ENCODE measurements at places on chromosomes 11 and 22.
A peak's percentile ranks its signal among the peaks of the same experiment; 100 is the strongest.

DNA sequence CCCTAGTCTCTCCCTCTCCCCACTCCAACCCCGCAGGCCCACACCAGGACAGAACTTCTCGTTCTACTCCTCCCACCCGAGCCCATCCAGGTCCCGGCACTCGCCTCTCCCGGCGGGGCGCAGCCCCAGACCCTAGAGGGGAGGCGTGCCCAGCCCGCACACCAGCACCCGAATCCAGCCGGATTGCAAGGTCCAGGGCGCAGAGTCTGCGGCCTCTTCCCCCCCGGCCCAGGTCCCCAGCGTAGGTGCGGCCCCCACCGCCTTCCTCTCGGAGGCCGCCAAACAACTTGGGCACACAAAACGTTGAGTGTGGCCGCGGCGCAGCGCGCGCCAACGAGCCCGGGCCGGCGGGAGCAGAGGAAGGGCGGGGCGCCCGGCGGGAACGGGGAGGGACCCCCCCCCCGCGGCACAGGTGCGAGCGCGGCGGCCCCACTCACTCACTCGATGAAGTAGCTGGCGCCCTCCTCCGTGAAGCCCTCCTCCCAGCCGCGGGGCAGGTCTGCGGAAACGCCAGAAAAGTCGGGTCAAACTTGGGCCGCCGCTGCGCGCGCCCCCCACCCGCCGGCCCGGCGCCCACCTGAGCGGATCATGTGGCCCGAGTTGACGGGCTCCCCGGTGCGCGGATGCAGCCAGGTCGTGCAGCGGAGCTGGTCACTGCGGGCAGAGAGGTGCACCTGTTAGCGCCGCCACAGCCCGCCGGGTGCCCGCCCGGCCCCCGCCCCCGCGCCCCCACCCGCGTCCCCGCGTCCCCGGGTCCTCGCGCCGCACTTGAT, 480 bp downstream of the PLEKHA7 start:
- no peak for DNase-seq

DNA sequence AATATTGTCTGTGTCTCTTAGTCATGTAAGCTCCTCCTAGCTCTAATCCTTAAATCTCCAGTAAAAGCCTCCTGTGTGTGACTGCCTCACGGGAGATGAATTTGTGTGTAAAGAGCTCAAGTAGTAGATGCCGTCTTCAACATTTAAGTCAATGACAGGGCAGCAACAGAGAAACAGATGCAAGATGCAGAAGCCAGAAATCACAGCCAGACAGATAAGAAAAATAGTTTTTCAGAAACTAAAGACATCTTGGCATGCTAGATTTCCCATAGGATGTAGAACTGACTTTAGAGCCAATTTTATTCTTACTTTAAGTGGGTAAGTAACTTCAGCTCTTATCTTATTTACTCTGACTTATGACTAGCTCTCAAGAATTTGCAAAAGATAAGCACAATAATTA, 652.8 kb downstream of the KCNA4 start:
- DNase-seq: no peak

- no peak for DNase-seq
These were observed 591.3 kb downstream of the LRRC4C start for GRCh38 chr11:40867991-40868632.

DNA sequence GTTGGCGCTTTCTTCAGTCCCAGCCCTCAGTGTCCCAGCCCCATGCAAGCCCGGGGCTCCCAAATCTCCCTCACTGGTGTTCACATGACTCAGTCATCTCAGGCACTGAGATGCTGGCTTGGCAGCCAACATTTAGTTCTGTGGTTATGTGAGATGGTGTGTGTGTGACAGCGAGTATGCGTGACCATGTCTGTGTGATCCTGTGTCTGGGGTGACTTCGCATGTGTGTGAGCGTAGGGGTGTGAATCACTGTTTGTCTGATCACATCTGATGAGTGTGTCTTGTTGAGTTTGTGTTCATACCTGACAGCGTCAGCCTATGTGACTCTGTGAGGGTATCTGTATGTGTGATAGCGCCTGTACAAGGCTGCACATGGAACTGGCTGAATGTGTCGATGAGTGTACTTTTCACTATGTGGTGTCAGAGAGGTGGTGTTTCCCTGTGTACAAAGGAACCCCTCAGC, 16.2 kb downstream of the CREB3L1 start:
- no peak for DNase-seq

DNA sequence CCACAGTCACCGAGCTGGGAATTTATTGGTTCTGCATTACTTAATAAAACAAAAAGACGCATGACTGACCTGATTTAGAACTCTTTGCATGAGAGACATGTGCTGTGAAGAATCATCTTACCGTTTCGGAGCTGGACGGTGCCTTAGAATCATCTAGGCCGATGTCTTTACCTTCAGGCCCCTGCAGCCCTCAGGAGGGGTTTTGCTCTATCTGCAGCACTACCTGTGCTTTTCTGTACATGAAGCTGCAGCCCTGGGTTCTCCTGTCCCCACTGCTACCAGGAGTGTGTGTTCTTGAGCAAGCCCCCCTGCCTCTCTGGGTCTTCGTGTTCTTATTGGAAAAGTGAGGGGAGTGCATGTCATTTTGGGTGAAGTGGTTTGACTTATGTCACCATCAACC, 94.0 kb upstream of the OR4B1 start:
- DNase-seq: no peak

DNA sequence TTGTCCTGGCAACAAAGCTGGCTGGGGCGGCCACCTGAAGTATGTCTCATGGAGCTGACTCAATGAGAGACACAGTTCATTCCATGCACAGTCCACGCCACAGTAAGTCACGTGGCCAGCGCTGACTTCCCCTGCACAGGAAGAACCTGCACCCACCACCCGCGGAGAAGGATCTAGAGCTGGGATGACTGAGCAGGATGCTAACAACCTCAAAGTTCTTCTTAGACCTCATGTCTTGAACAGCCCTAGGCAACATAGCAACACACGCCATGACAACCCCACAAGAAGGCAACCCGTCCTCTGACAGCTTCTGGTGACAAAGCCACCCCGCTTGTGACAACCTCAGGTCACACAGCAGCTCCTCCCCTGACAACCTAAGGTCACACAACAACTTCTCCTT, 76.9 kb upstream of the B3GAT1 start:
- DNase-seq: no peak

GRCh38 chr11:116262370-116262769, 510.4 kb downstream of the BUD13 start:
- DNase-seq: no peak

GRCh38 chr22:50157709-50158375, 12.7 kb upstream of the PANX2 start:
- no peak for DNase-seq

- DNase-seq: no peak
These were observed 7.7 kb downstream of the CCDC73 start for GRCh38 chr11:32786811-32787210.

GRCh38 chr11:134370526-134371435, 39.0 kb downstream of the GLB1L2 start:
- DNase-seq: no peak

- no peak for DNase-seq
These were observed 118.7 kb downstream of the BBOX1 start for GRCh38 chr11:27159335-27159679.

- DNase-seq: no peak
These were observed 81.5 kb downstream of the WT1 start for GRCh38 chr11:32353884-32354283.

DNA sequence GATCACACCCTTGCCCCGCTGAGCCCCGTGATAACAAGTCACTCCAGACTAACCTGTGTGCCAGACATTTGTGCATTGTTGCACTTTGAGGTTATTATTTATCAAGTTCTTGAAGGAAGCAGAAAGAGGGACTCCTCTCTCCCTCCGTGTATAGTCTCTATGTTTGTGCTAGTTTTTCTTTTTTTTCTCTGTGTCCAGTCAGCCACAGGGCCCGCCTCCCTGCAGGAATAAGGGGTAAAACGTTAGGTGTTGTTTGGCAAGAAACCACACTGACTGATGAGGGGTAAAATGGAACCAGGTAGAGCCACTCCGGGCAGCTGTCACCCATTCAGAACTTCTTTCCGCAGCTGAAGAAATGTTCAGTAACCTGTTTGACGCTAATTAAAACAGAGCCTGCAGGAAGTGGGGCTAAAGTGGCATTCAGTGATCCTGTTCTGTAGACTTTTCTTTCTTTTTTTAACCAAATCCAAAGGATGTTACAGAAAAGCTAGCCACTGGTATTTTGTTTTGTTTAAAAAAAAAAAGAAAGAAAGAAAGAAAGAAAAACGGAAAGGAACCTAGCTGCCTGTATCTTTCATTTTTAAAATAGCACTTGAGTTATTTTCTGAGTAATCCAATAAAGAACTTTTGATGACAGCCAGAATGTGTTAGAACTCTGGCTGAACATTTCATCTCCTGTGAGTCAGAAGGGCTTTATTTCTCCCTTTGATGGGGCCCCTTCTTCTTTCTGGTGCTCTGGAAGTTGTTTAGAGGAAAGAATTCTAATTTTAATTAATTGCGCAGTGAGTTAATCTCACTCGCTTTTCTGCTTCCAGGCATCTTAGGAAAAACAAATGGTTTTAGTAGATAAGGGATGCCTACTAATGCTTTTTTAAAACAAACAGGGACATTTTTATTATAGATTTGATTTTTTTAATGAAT, 58.2 kb downstream of the COMMD9 start:
- DNase-seq: no peak

DNA sequence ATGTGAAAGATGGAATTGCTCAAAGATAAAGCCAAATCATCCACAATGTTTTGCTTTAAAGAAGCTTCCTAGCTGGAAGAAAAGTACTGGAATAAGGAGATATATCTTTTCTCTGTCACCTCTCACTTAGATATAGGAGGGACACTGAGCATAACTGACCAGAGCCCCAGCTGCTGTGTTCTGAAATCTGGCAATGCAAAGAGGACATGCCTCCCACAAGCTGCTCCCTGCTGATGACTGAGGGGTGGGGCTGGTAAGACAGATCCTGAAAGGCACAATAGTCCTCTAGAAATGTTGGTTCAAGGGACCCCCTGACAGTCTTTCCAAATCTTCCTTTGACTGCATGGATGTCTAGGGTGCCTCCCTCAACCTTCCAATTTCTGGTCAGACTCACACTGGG, 67.0 kb downstream of the SC5D start:
- no peak for DNase-seq

GRCh38 chr11:62337303-62338181, at the start of gene ASRGL1:
ASRGL1 (plus strand) TSS chr11:62337448; CDS start chr11:62337978, 530 bp downstream.
- DNase-seq: peak; percentile 43

DNA sequence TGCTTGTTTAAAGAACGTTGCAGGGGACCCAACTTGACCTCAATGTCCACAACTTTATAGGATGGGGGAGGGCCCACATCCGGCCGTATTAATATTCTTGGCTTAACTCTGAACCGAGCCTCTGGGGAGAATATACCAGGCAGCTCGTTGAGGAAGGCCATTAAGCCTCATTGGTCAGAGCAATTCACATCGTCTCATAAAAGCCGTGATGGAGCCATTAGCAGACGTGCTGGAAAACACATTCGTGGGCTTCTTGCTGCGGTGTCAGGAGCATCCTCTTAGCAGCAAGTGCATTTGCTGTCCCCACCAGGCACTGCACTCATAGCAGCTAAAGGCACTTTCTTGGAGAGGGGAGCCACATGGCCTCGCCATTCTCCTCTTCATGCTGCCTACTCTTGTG, 14.9 kb downstream of the DSCAML1 start:
- DNase-seq: no peak

DNA sequence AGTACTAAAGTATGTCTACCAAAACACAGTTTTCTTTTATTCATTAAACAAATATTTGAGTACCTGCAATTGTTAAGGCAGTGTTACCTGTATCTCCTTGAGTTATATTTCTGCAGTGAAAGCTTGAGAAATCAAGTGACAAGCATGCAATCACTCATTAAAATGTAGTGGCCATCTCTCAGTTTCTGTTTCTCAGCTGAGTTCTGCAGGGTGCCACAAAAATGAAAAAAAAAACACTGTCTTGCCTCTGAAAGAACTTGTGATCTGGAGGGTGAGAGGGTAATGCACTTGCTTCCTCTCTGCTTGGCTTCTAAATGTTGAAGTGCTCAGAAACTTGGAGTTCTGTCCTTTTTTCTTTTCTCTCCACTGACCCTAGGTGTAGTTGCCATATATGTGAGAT, 6.8 kb downstream of the QSER1 start:
- DNase-seq: no peak

GRCh38 chr11:94329501-94329900, 25.1 kb downstream of the IZUMO1R start:
- no peak for DNase-seq

DNA sequence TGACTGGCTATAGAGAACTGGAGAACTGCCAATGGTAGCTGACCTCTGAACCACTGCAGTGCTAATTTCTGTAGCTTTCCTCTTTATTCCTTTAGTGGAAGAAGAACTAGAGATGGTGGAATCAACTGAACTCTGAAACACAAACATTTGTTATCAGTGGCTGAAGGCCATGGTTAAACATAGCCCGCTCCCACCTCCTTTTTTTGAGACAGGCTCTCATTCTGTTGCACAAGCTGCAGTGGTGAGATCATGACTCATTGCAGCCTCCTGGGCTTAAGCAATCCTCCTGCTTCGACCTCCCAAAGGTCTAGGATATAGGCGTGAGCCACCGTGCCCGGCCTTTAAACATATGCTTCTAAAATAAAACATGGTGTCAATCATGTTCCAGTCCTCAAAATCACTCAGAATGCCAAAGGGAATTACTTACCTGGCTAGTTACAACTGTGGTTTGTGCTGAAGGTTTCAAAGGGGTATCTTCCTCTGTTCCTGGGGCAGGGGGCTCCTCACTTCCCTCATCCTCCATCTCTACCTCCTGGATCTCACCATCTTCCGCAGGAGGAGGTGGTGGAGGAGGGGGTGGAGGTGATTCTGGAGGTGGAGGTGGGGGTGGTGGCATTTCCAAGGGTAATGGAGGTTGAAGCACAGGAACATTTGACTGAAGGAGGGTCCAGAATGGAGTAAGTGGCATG, 9.0 kb upstream of the AGBL2 start:
- no peak for DNase-seq

GRCh38 chr11:11025087-11025486, 167.2 kb upstream of the ZBED5 start:
- DNase-seq: no peak

DNA sequence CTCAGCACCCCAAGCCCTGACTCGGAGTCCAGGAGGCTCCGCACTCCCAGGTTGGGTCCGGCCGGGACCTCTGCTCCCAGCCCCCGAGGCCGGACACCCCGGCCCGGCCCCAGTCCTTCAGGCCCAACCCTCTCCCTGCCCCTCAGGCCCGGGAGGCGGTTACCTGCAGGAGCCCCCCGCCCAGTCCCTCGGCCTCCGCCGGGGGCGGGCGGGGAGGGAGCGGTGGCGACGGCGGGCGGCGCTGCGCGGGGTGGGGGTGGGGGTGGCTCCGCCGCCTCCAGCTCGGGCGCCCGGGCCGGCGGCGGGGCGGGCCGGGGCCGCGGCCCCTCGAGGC, 310 bp downstream of the TCF20 start:
- peak; percentile 2 for DNase-seq

- DNase-seq: no peak
These were observed 19.3 kb downstream of the GTPBP1 start for GRCh38 chr22:38724926-38725571.

Measured in HCT116 (cell line).